ENCODE measurements at places on chromosomes 2 and 18. TPM values are rescaled to one million over a fixed set of nuclear protein-coding genes. Genes with fewer than 3 reads are reported as not detected.

DNA sequence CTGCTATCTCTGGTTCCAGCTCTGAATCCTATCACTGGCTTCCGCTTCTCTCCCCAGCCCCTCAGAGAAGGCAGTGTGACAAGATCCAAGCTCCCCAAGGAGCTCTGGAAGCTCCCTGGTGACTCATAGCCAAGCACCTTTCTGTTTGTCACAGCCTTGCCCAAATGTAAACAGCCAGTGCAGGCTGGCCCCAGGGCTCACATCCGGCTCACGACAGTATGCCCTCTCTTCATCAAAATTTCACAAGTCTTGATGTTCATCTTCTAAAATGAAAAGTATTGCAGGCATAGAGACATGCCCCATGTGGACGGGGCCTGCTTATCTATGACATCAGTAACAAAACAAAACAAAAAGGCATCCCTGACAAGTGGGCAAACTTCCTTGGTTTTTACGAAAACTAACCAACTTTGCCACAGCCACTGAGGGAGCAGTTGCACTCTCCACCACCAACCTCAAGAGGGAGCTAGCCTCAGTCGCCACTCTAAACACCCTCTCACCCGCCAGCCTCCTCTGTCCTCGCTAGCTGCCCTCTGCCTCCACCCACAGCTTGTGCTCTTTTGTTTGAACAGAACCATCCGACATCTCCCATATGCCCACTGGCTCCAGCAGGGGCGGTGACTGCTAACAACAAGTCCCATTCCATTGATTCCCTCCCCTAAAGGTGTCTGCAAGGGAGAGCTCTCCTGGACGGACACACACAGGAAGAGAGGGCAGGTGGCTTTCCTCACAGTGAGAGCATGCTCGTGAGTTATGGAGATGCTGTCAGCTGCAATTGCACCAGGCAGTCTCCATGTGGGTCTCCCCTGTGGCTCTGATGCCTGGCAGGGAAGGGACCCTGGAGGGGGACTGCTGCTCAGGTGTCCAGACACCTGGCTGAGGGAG is 71.0 kb upstream of the DAPL1 start:
- DNase-seq = no peak

DNA sequence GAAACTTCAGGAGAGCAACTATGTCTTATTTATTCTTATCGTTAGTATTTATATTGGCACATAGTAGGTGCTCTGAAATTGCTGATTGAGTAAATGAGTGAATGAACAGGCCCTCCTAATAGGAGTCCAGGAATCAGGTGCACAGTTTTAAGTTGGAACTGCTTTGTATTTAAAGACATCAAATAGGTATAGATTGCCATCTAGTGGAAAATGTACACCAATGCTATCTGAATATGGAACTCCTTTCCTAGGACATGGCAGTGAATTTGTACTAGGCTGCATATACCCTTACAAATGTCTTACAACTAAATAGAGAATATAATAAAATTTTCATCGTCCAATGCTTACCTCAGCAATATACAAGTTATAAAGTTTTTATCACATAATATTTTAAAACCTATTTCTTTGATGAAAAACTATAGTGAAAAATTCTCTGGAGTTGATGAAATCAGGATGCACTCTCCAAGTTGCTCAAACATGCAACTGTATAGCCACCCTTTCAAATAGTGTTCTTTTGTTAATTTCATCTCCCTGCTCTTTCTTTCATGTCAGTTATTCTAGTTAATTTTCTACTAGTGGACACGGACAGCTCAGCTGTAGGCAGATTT is 318.9 kb upstream of the SYT4 start:
- no peak for DNase-seq

GRCh38 chr2:79622508-79622907 is 109.7 kb downstream of the CTNNA2 start:
- no peak for DNase-seq

GRCh38 chr2:12282780-12283695 is 433.7 kb upstream of the TRIB2 start:
- DNase-seq = no peak

DNA sequence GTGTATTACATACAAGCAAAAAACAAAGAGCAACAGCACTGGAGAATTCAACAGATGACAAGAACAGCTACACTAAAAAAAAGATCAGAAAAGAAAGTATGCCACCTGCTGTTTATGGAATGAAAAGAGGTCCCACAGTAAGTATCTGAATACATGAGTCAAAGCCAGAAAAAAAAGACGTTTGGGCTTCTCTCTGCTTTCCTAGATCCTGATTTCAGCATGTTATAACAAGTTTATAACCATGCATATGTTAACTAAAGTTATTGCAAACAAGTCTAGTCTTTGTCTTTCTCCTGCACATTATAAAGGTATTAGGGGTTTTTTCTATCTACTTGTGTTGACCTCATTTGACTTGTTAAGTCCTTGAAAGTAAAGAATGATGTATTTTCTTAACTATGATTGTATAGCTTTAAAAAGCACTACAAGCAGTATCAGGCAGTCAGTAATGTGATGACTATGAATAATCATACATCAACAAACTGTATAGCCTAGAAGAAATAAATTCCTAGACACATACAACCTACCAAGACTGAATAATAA is 108.5 kb upstream of the COL5A2 start:
- no peak for DNase-seq

The ATOH8 gene
- total RNA-seq = 32.6 TPM

DNA sequence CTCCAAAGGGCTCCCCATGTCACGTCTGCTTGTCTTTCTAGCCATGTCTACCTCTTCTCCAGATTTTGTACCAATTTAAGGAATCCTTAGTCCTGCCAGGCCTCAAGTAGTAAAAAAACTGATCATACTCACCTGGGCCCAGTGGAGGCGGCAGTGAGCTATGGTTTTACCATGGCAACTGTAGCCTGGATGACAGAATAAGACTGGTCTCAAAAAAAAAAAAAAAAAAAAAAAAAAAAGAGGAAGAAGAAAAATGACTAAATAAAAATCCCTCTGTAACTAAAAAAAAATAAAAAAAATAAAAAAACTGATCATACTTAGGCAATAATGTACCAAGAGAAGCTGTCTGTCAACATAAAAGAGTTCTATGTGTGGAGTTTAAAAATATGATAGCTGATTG is 221.6 kb downstream of the NR4A2 start:
- peak; percentile 39 for DNase-seq

DNA sequence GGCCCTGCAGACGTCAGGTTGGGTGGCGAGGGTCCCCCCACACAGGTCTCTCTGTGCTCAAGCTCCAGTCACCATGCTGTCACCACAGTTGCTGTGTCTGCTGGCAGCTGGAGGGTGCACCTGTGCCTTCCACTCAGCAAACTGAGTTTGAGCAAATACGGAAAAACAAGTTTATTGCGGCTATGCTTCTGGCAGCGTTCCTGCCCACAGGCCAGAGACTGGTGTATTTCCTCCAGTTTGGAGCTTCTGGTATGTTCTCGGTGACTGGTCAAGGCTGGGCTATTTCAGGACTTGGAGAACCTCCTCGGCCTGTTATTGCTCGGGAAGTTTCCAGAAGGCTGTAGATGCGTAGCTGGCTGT is 132.6 kb downstream of the SEPTIN10 start:
- peak; percentile 77 for DNase-seq

- no peak for DNase-seq
These were observed 454.4 kb upstream of the ACVR2A start for GRCh38 chr2:147390475-147390874.

GRCh38 chr18:48698707-48699106 is 159.9 kb downstream of the CTIF start:
- no peak for DNase-seq

The SIGLEC15 gene
- total RNA-seq = not detected

GRCh38 chr18:55007602-55008001 is 48.3 kb upstream of the CCDC68 start:
- DNase-seq = no peak

- peak; percentile 75 for DNase-seq
These were observed 19.3 kb downstream of the SPEG start for GRCh38 chr2:219453671-219454590.

DNA sequence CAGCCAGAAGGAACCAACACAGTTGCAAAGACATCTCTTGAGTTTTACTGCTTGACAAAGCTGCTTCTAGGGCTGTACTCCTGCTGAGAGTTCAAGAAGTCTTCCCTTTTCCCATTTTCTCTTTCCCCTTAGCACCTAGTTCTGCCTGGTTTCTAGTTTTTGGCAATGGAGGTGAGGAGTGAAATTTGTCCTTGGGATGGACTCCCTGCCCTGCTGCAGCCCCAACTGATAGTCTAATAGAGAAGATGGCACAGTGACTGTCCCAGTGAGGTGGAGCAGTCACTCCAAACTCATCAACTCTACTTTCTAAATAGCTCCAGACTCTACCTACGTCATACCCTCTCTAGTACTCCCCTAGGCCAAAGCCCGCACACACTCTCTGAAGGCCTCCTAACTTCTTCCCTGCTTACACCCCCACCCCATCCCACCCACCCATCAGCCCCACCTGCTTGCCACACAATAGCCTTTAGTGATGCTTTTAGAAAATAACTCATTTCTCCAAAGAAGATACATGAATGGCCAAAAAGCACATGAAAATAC is 164.4 kb downstream of the DDX1 start:
- no peak for DNase-seq

All from transverse colon (tissue), 4 donors.